NCI-H2171 (cell line): ENCODE measurements at places on chromosomes 13 and 19.

GRCh38 chr19:14325863-14326262 lies 55.4 kb upstream of the ADGRE5 start:
- no peak for DNase-seq

- peak; percentile 43 for DNase-seq
Measured at GRCh38 chr19:47790398-47790814, 11.9 kb downstream of the SELENOW start.

- no peak for DNase-seq
Measured at GRCh38 chr13:65499256-65499655, 1730.9 kb downstream of the PCDH9 start.

DNA sequence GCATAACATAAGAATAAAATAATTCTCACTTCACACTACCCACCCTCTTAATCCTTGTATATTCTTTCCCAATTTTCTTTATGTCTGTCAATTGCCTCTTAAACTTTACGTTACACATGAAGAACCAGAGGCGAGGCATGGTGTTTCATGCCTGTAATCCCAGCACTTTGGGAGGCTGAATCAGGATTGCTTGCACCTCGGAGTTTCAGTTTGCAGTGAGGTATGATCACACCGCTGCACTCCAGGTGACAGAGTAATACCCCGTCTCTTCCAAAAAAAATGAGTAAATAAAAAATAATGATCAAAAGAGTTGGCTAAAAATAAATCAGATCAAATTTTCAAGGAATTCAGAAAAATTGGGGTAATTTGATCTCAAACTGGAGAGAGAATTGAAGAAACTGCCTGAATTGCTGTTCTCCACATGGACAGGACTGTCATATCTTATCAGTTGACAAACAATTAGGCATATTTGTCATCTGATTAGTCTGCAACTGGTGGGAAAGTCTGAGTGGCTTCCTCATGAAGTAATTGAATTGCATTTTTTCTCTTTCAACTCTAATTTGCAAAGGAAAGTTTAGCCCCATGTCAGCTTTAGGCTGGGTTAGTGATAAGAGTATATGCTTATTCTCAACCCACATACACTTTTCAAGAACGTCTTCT lies 302.9 kb downstream of the ITGBL1 start:
- no peak for DNase-seq

DNA sequence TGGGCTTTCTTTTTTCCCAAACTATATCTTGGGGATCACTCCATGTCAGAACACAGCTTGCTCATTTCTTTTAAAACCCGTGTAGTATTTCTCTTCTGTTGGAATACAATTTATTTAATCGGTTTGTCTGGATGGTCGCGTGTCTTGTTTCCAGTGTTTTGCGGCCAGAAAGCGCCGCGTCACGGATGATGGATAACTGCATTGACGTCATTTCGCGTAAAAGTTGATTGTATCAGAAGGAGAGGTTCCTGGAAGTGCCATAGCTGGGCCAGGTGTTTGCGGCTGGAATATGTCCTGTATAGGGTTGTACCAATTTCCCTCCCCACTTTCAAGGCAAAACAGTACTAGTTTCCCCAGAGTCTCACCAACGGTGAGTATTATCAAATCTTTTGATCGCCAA lies 9.7 kb downstream of the ACTL9 start:
- no peak for DNase-seq

DNA sequence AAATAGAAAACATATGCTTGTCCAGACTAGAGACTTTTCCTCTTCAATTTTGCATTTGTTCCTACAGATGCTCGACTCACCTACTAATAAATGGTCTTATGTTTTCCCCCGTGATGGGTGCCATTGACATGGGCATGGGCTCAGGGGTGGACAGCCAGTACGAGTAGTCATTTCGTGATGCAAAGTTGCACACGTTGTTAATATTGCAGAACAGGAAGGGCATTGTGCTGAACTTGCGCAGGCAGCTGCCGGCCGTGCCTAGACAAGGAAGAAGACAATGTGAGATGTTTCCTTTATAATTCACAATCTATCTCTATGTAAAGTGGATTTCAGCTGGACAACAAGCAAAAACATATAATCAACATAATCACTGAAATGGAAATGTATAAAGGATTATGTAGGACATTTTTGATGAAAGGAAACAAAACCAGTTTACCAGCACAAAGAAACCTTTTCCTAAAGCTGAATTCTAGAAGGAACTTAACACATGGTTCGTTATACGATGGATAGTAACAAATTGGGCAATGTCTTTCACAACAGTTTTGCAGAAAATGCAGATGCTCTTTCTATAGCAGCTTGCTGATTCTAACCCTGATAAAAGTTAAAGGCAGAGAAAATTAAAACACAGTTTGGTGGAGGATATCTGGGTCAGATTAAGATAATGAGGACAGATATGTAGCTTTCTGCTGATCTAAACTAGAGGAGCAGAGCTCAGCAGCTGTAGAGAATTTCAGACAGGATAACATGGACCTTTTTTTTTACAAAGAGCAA lies 145.7 kb downstream of the COL4A1 start:
- no peak for DNase-seq

- DNase-seq = no peak
Measured at GRCh38 chr13:71759651-71760511, 107.1 kb downstream of the DACH1 start.
